ENCODE measurements at places on chromosomes 4 and X.
A peak's percentile ranks its signal among the peaks of the same experiment; 100 is the strongest.

- no peak for DNase-seq
Observed at GRCh38 chr4:38723114-38723513, 59.1 kb downstream of the KLF3 start.

- DNase-seq, result no peak
Observed at GRCh38 chr4:148375584-148375983, 66.6 kb downstream of the NR3C2 start.

DNA sequence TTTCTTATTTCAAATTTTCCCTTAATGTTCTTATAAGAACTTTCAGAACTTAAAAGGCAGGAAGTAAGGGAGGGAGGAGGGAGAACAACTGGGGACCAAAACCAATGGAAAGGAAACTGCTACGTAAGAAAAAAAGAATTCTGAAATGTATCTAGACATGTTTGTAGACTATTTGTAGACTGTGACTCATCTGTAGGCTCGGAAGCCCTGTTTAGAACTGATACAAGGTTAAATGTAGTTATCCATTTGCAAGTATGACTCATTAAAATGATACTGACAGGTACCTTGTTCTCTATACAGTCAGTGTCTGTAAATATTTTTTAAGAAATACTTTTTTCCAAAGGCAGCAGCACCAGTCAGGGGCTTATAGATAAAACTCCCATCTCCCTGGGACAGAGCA, 202.0 kb downstream of the DHX15 start:
- no peak for DNase-seq

DNA sequence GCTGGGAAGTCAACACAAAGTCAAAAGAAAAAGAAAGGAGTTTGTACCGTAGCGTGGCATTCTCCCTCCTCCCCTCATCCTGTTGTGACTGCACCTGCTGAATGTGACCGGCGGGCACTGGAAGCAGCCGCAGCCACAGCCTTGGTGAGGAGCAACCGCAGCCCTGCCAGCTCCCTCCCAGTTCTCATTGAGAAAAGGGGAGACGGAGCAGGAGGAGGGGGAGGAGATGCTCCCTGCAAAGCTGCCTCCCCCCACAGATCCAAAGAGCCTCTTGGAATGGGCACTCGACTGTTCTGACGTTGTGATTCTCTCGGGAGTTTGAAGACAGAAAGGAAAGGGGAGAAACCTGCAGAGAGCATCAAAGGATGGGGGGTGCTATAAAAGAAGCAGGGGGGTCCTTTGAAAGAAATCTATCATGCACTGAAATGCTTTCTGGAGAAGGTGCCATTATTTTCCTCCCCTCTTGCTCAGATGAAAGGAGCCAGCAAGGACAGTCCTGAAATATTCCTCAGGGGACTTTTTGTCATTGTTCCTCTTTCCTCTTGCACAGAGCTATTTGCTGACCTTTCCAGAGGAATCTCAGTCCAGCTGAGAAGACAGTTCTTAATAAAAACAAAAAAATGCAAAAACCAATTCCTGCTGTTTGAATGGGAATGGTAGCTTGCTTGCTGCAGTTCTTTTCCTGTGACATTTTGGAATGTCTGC, 429.7 kb downstream of the MAPK10 start:
- no peak for DNase-seq

GRCh38 chr4:140612357-140612756, 43.6 kb upstream of the UCP1 start:
- no peak for DNase-seq

GRCh38 chr4:48212165-48212564, 57.5 kb downstream of the TEC start:
- DNase-seq, result peak; percentile 26

GRCh38 chr4:147816382-147817254, 84.7 kb downstream of the ARHGAP10 start:
- DNase-seq, result no peak

DNA sequence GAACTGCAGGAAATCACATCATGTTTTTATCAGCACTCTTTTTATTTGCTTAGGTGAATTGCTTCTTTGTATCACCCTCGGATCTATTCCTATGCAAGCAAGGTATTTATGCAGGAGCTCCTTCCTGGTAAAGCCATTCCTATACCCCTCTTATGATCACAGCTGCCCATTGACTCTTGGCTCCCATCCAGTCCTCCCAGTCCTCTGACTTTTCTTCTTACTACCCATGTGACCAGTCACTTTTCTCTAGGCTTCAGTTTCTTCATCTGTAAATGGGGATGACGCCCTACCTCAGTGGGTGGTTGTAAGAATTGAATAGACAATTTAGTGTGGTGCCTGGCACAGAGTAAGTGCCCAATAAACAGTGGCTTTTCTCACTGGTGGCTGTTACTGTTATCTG, 144.9 kb downstream of the FHIP1A start:
- DNase-seq, result no peak

DNA sequence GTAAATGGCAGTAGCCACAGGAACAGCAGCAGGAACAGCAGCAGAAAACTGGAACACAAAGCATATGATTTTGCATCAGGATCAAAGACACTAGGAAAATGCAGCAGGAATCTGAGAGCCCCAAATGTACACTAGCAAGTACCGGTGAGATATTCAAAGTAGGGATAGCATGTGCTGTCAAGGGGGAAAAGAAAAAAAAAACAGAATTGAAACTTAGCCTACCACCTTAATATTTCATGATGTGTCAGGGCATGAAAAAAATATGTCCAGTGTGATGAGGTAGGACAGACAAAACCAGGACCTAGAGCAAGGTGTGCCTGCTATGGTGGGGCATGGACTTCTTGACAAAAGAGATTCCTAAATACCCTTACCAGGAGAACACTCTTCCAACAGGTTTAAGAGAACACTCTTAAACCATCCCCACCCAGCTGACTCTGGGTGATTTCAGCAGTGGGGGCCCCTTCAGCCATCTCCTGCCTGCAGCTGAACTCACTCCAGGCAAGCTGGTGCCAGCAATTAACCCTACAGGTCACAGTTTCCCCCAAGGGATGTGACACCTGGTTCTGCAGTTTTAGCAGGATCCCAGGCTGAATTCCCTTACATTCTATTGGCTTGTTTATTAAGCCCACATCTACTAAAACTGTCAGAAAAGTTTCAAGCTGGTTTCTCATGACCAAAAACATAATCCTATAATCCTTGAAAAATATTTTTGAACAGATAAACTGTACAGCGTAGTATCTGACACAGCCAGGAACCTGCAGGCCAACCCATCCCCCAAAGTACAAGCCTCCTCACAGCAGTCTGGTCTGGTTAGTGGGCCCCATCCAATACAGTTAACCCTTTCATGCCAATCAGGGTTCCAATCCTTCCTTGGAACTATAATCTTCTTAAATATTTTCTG, 62.9 kb upstream of the FMR1 start:
- no peak for DNase-seq

GRCh38 chr4:48224606-48225005, 45.0 kb downstream of the TEC start:
- no peak for DNase-seq

DNA sequence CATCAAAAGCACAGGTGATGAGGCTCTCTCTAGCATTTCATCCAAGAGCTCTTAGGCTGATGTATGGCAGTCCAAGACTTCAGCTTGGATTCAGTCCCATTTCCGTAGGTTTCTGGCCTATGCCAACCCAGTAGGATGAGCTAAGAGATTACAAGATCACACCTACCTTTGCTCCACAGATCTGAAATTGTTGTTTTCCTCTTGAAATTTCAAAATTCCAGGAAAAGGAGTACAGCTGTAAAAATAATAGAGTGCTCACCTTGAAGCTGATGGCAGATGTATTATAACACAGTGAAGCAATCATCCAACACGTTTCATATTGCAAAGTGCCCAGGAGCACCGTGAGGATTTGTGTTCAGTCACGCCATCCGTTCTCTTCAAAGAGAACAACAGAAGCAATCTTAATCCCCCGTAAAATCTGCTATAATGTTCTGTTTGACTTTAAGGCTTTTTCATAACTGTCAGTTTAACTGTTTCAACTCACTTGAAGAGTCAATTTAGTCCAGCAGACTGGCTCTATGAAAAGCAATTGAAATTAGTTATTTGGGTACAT, 137.5 kb downstream of the CPE start:
- DNase-seq, result no peak

GRCh38 chr4:88481537-88481936, 24.6 kb downstream of the HERC5 start:
- no peak for DNase-seq

- no peak for DNase-seq
Observed at GRCh38 chr4:88981556-88981955, 75.4 kb downstream of the FAM13A start.

DNA sequence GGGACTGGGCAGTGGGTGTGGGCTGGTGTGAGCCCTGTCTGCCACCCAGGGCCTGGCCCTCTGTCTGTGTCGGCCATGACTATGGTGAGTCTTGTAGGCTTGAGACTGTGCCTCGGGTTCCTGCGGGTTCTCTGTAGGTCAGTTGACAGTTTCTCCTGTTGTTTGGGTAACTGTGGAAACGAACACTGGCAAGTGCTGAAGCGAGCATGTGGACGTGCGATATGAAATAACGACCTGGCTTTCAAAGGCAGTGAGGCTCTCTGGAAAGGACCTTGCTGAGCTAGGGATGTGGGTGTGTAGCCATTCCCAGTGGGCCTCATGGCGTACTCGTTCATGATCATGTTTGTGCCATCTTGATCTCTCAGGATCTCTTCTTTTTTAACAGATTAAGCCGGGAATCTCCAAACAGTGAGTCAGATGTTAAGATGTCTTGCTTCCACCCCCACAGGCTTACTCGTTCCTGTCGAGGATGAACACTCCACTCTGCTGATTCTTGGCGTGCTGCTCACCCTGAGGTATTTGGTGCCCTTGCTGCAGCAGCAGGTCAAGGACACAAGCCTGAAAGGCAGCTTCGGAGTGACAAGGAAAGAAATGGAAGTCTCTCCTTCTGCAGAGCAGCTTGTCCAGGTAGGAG, 41.3 kb downstream of the HTT start:
- DNase-seq, result no peak

DNA sequence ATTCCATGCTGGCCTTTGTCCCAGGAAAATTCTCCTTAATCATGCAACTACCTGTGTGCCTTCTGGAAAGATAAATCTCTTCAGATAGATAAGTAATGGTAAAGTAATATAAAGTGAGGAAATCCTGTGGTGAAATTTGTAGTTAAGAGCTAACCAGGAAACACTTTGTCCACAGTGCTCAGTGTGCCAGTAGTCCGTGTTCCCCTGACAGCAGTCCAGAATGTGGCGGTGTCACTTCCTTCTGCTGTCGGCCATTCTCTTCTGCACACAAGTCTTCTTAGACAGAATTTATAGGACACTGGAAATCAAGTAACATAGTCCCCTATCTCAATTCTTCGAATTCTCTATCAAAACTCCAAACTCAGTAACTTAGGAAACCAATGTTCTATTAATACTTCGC, 5.7 kb upstream of the CXXC4 start:
- DNase-seq, result no peak

GRCh38 chr4:149552601-149553000, 263.0 kb downstream of the IQCM start:
- DNase-seq, result no peak

GRCh38 chrX:150869450-150869849, 29.0 kb downstream of the CD99L2 start:
- DNase-seq, result no peak

DNA sequence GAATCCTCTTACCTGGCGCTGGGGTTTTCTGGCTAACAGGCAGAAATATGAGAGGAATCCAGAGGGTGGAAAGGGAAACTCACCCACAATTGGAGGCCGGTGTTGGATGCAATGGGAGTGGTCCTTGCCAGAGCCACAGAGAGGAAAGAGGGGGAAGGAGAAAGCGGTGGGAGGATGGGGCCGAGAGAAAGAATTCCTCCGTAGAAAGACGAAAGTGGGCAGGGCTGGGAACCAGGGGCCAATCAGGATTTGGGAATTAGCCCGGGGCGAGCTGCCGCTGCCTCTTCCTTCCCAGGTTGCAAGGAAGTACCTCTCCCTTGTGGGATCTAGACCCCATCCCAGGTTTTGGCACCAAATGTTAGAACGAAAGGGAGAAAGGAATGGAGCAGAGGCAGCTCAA, 83.1 kb upstream of the SPIN4 start:
- no peak for DNase-seq

DNA sequence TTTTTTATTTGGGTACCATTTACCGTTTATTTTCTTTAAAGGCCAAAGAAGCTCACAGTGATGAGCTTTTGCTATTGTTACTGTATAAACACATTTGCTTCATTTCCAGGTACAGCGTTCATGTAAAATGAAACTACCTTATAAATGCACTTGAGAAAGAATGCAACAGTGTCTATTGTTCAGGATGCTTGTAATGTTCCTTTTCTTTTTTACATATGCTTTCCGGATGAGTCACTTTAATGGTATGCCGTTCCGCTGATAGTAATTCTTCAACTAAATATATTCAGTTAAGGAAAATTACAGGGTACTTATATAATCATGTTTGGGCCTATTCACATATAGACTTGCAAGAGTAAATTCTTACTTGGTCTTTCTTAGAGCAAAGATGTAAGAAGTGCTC, 354.9 kb downstream of the RPA4 start:
- no peak for DNase-seq

GRCh38 chr4:109051054-109051453, 251.4 kb downstream of the COL25A1 start:
- DNase-seq, result no peak

DNA sequence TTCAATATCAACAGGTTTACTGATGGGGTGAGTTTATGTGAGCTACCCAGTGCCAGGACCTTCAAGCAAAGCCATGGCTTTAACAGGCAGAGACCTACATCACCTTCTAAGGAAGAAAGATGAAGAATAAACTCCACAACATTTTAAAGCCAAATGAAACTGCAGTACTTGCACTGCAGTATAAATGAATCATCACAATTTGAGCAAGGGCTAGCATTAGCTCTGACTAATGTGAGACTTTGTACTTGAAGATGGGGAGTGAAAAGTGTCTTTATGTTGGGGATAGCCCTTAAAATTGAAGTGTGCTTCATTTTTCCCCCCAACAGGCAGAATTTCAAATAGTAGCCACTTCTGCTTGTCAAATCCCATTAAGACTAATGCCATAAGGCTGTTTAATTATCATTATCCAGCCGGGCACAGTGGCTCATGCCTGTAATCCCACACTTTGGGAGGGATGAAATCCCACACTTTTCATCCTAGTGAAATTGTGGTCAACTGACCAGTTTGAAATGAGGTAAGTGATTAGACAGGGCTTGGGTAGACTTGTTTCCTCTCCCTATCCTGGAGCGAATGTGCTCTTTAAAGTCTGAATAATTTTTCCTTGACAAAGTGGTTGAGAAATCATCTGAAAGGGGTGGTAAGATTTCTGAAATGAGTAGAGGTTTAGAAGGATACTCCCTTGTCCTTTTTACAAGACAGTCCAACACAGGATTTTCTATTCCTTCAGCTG, 27.2 kb upstream of the GPR34 start:
- DNase-seq, result no peak

GRCh38 chrX:16832301-16832700, 37.9 kb downstream of the RBBP7 start:
- DNase-seq, result no peak

GRCh38 chr4:177485528-177485927, 43.3 kb upstream of the AGA start:
- no peak for DNase-seq

Measured in GM18507 (cell line).